ENCODE measurements at places on chromosomes 6 and 20.

- peak; percentile 66 for DNase-seq
Measured at GRCh38 chr6:31575952-31576685, 754 bp downstream of the TNF start.

DNA sequence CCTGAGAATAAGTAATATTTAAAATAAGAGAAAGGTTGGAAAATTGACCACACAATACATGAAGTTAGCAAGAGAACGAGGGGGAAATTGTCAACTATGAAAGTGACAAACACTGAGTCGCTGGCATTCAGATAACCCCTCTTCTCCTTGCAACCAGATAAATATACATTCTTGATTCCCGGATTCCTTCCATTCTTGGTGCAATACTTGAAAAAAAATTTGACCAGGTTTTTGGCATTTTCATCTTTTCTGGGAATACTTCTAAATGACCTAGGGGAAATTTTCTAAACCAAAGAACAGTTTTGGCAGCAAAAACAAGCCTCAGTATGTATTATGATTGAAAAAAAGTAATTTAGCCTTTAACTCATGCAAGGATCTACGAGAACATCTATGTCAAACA, 164.0 kb downstream of the PDE7B start:
- DNase-seq = no peak

DNA sequence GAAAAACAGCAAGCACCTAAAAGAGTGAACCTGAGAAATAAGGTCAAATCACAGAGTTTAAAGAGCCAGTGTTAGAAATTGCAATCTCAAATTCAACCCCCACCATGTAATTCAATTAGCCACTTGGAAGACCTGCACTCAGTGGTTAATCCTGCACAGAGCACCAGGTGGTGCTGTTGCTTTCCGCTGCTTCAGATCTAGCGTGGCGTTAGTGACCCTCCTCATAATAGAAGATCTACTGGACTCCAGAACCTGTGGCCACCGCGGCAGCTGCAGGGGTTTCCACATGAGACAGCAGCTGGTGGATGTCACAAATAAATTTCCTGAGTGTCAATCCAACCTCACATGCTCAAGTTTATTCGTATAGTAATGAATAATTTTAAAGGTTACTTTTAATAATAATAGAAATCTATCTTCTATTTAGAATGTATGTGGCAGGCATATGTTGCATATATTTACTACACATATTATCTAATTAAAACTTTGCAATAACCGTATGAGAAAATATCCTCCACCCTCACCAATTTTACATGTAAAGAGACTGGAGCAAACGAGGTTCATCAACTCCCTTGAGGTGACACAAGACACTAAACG, 84.4 kb downstream of the SYNE1 start:
- DNase-seq = peak; percentile 74

DNA sequence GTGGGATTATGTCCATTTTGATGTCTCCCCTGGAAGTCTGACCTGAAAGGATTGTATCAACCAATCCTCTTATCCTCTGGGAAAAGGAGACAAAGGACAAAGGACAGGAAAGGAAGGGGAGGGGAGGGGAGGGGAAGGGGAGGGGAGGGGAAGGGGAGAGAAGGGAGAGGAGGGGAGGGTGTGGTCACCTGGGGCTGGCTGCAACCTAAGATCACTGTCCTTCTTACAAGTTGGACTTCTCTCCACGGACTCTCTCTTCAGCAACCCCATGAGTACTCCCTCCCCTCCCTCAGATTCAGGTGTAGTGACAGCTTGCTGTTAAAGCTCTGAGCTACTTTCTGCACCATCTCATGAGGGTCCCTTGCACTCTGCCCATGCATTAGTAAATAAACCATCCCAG, 58.9 kb upstream of the KLHL31 start:
- no peak for DNase-seq

GRCh38 chr6:92690997-92691599, 728.3 kb downstream of the EPHA7 start:
- no peak for DNase-seq

DNA sequence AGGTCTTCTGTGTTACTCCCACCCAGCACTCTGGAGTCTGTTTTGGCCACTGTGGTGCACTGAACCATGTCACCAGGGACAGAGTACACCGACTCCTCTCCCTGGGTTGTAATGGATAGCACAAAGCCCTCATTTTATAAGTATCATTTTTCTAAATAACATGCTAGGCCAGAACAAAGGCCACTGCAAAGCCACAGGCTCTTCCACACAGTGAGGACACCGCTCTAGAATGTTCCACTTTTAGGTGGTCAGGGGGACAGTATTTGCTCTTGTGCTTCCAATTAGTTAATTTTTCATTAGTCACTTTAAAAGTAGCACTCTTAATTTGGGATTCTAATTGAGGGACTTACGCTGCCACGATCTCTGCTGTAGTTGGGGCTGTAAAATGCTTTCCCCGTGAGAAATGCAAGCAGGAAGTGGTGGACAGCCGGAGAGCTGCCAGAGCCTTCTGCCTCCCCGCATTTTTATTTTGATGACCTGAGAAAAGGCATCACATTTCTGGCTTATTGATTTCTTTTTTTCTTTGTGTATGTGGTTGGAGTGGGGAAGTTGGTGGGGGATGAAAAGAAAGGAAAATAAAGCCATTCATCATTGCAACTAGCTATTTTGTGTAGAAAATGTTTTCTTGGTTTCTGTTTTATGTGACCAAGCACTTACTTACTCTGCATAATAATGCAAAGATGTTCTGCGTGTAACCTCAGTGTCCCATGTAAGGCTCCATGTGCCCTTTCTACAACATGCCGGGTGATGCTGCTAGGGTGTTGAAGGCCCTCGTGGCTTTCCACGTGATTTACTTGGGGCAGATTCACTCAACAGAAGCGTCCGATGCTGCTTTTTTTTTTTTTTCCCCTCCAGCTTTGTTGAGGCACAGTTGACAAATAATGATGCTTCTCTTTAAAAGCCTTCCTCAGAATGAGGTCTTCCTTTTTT, 195.9 kb downstream of the SASH1 start:
- no peak for DNase-seq

DNA sequence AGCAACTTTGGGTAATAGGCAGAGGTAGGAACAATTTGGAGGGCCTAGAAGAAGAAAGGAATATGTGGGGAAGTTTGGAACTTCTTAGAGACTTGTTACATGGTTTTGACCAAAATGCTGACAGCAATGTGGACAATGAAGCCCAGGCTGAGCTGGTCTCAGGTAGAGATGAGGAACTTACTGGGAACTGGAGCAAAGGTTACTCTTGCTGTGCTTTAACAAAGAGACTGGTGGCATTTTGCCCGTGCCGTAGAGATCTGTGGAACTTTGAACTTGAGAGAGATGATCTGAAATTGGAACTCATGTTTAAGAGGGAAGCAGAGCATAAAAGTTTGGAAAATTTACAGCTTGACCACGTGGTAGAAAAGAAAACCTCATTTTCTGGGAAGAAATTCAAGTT, 28.3 kb upstream of the TMEM200A start:
- no peak for DNase-seq

- peak; percentile 98 for DNase-seq
Measured at GRCh38 chr6:135267085-135267484, 86.0 kb downstream of the MYB start.

GRCh38 chr6:119308048-119308570, 41.5 kb downstream of the MAN1A1 start:
- DNase-seq = no peak

GRCh38 chr6:81801489-81801888, 49.0 kb upstream of the TENT5A start:
- no peak for DNase-seq

GRCh38 chr6:38378801-38379200, 260.9 kb downstream of the BTBD9 start:
- no peak for DNase-seq

- DNase-seq = no peak
Measured at GRCh38 chr20:43972051-43972450, 57.4 kb downstream of the TOX2 start.

GRCh38 chr20:2006452-2007361, 12.8 kb upstream of the PDYN start:
- peak; percentile 52 for DNase-seq

DNA sequence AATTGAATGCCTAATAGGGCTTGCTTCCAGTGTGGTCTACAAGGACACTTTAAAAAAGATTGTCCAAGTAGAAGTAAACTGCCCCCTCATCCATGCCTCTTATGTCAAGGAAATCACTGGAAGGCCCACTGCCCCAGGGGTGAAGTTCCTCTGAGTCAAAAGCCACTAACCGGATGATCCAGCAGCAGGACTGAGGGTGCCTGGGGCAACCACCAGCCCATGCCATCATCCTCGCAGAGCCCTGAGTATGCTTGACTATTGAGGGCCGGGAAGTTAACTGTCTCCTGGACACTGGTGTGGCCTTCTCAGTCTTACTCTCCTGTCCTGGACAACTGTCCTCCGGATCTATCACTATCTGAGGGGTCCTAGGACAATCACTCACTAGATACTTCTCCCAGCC, 411.5 kb downstream of the TENT5A start:
- DNase-seq = no peak

DNA sequence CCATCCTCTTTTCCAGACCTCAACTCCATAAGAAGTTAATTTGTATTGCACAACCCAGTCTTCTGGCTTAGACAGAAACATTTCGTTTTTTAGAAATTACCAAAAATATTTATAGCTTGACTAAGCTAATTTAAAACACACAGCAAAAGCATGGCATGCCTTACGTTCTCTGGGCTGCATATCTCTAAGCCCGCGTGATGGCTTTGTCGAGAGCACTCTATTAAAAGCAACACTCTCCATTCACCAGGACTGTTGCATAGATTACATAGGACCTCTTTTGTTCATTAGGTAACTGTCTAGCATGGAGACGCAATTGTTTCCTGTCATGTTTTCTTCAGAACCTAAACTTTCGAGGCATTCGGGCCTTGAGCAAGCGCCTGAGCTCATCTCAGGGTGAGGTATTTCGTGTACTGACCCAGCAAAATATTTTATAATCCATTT, 104.5 kb downstream of the IBTK start:
- DNase-seq = no peak

- no peak for DNase-seq
Measured at GRCh38 chr20:33145521-33145920, 22.4 kb upstream of the BPIFA2 start.

DNA sequence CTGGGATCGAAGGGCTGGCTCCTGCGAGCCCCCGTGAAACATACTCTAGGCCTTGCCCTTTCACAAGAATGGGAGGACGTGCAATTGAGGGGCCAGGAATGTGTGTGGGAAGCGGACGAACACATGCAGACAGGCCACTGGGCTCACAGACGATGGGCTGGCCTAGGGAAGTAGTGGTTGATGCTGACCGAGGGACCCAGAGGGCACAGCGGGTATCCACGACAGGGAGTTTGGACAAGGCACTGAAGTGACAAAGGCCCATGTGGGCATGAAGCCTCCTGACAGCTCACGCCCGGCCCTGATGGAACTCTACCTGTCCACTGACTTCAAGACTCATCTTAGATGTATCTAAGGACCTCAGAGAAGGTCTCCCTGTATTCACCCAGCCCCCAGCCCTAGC, 52.2 kb downstream of the MYH7B start:
- DNase-seq = no peak

DNA sequence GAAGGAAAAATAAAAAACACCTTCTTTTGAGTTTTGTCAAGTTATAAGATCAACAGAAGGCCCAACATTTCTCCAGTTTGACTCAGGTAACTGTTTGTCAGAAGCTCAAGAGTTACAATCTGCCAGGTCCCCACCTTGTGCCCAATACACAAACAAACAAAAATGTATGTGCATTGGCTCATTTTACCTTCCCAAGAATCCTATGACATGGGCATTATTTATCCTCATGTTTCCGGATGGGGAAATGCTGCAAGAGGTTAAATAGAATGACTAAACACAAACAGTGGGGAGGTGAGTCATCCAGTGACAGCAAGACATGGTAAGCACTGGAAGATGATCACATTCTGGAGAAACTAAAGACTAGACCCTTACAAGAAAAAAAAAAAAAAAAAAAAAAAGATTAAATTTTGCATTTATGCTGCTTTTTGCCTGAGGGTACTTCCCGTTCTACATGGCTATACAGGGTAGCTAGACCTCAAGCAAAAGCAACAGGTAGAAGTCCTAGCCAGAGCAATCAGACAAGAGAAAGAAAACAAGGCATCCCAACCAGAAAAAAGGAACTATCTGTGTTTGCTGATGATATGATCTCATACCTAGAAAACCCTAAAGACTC, 23.6 kb upstream of the ANKRD60 start:
- DNase-seq = no peak

DNA sequence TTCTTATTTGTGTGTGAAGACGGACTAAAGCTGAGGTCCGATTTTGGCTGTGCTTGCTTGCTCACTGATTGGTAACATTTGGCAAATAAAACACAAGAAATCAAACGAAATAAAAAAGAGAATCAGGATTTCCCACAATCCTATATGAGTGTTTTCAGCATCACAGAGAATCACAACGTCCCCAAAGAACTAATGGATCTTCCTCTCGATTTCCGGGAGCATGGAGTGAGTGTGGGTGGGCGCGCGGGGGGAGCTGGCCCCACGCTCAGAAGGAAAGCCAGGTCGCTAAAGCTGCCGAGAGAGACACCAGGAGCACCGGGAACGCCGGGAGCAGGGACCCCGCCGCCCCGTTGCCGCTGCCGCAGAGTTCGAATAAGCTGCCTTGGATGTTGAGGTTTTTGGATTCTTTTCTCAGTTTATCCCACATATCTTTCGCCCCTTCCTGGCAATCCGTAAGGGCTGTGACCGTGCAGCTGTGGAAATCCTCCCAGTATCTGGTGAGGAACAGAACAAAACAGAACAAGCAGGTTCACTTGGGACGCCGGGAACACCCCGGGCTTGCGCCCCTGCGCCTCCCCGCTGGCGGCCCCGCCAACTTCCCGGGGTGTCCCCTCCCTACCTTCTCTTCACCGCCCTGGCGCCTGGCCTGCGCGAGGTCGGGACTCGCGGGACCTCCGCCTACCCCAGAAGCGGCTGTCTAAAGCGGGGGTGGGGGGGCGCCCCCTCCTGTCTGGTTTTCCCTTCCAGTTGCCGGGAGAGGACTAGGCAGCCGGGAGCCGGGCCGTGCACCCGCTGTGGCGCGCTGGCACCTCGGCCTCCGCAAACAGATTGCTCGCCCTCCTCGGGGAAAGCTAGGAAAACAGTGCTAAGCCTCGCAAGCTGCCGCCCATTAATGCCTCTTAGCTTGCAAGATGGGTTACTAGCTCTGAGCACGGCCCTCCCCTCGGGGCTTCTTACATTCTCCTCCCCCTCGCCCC, 7.7 kb downstream of the NRN1 start:
- no peak for DNase-seq
